ENCODE measurements at places on chromosomes 12 and 14. TPM values are rescaled to one million over a fixed set of nuclear protein-coding genes. Genes with fewer than 3 reads are reported as not detected.

Gene COCH
- total RNA-seq, result 20.6 TPM

Gene HHIPL1
- 2.0 TPM for total RNA-seq

Gene OTUB2
- 4.1 TPM for total RNA-seq

Gene INSM2
- total RNA-seq, result not detected

Gene GZMB
- not detected for total RNA-seq

Gene PRPF39
- 23.9 TPM for total RNA-seq

Gene CPNE6
- not detected for total RNA-seq

Gene SERPINA1
- not detected for total RNA-seq

Gene SLCO1B1
- total RNA-seq, result 0.24 TPM

Gene PRPH
- total RNA-seq, result 0.24 TPM

Gene KRT71
- not detected for total RNA-seq

Gene TAS2R9
- not detected for total RNA-seq

DNA sequence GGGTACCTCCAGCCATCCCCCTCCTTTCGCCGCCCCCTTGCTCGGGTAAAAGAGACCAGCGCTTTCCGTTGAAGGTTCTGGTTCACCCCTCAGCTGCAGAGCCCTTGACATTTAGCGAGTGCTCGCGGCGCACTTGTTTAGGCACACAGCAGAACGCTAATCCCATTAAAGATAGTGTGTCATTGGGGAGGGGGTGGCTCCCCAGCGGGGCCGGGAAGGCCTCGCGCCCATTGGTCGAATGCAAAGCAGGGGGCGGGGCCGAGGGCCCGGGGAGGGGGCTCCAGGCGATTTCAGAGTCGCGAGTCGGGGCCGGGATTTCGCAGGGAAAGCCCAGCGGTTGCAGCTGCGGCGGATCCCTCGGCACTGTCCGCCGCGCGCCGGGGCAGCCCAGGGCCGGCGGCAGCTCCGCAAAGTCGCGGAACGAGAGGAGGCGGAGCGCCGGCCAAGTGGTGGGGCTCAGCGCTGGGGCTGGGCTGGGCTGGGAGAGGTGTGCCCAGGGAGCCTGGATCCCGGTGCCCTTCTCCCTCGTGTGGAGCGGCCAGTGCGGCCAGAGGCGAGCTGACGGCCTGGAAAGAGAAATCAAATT, 122.9 kb downstream of the TSPAN9 start:
- DNase-seq, result peak; percentile 93
- H3K4me1 ChIP-seq, result peaks cover 28% of the 10 kb centered on the region
- H3K27ac ChIP-seq, result no peak overlapping the region
- no peaks in the 10 kb centered on the region for H3K36me3 ChIP-seq
- peak overlapping the region; percentile 80 for H3K4me3 ChIP-seq

- H3K4me3 ChIP-seq, result no peak overlapping the region
- H3K27ac ChIP-seq, result no peak overlapping the region
- no peak for DNase-seq
- H3K27me3 ChIP-seq, result no peaks in the 10 kb centered on the region
Measured at GRCh38 chr14:58598028-58598803, 39.5 kb upstream of the DACT1 start.

DNA sequence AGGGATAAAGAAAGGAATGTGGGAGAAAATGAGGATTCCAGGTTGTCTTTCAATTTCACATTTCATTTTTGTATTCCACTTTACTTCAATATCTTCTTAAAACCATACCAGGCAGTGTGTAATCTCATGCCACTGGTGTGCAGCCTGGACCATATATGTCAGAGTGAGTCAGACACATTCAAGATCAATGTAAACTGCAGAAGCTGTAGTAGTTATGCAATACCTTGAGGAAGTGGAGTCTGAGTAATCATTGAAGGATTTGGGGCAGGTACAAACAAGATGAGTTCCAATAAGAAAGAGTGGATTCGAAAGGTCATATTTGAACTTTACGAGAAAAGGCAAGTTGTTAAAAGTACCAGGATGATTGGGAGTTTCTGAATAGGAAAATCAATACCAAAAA, 14.1 kb downstream of the PLCZ1 start:
- H3K4me1 ChIP-seq, result no peaks in the 10 kb centered on the region
- H3K27me3 ChIP-seq, result no peaks in the 10 kb centered on the region
- H3K36me3 ChIP-seq, result no peaks in the 10 kb centered on the region
- H3K4me3 ChIP-seq, result no peak overlapping the region

DNA sequence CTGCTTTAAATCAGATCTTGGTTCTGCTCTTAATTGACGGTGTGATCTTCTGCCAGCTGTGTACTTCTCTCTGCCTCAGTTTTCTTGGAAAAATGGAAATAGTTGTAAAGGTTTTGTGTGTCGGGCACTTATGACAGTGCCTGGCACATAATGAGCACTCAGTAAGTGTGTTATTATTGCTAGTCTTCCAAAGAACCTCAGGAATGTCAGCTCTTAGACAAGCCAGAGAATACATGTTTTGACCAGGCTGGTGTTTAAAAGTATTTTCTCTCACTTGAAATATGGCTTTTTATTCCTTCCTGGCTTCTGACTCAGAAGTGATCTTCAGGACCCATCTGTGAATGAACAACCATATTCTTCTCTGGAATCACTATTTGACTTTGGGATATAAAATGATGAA, 304.1 kb downstream of the SNAPC1 start:
- no peaks in the 10 kb centered on the region for H3K27me3 ChIP-seq
- no peak overlapping the region for H3K27ac ChIP-seq
- peaks cover 2% of the 10 kb centered on the region for H3K4me1 ChIP-seq
- no peaks in the 10 kb centered on the region for H3K36me3 ChIP-seq
- no peak overlapping the region for H3K4me3 ChIP-seq

DNA sequence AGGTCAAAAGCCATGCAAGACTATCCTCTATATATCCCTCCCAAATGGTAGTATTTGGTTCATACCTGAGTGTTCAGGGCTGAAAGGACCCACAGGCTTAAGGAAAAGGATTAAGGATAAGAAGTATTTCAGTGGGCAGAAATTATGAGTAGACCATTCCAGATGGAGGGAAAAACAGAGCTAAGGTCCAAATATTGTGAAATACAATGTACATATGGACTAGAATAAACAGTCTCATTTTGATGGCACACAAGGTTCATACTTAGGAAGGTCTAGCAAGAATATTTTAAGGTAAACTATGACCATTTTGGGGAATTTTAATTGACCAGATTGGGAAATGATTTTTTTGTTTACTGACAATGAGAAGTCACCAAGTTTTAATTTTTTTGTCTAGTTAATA, 124.6 kb downstream of the PRKD1 start:
- peaks cover 59% of the 10 kb centered on the region for H3K4me1 ChIP-seq
- H3K27ac ChIP-seq, result no peak overlapping the region
- no peaks in the 10 kb centered on the region for H3K27me3 ChIP-seq
- no peak for DNase-seq

DNA sequence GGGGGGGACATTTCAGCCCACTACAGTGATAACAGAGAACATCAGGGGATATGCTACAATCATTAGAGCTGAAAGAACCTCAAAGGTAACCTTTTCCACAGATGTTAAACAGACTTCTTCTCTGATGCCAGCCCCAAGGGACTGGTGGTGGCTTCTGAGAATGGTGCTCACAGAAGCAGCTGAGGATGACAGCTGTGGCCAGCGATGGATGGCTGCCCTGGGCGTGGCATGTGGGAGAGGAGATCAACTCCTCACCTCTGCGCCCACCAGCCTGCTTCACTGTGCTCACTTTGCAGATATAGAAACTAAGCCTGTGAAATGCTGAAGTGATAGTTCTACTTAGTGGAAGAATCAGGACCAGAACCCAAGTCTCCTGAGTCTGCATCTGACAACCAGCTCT, 33.0 kb downstream of the FOXN3 start:
- H3K36me3 ChIP-seq, result 0 out of 2 replicates have a peak, but pooled peaks cover 6% of the 10 kb centered on the region
- H3K4me1 ChIP-seq, result peaks cover 54% of the 10 kb centered on the region
- DNase-seq, result no peak
- H3K4me3 ChIP-seq, result no peak overlapping the region

DNA sequence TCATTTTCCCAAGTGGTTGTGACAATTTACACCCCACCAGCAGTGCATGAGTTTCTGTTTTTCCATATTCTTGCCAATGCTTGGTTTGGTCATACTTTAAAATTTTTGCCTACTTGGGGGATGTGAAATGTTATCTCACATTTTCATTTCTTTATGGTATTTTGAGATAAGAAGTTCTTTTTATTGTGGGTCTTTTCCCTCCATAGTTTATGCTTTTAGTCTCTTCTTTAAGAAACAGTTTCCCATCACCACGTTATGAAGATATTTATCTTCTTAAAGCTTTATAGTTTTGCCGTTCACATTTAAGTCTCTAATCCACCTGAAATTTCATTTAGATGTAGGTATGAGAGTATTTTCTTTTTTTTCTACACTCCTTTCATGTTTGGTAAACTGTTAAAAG, 95.7 kb downstream of the PPM1A start:
- no peaks in the 10 kb centered on the region for H3K36me3 ChIP-seq
- peaks cover 15% of the 10 kb centered on the region for H3K4me1 ChIP-seq
- no peak for DNase-seq
- H3K27me3 ChIP-seq, result no peaks in the 10 kb centered on the region
- H3K4me3 ChIP-seq, result no peak overlapping the region

DNA sequence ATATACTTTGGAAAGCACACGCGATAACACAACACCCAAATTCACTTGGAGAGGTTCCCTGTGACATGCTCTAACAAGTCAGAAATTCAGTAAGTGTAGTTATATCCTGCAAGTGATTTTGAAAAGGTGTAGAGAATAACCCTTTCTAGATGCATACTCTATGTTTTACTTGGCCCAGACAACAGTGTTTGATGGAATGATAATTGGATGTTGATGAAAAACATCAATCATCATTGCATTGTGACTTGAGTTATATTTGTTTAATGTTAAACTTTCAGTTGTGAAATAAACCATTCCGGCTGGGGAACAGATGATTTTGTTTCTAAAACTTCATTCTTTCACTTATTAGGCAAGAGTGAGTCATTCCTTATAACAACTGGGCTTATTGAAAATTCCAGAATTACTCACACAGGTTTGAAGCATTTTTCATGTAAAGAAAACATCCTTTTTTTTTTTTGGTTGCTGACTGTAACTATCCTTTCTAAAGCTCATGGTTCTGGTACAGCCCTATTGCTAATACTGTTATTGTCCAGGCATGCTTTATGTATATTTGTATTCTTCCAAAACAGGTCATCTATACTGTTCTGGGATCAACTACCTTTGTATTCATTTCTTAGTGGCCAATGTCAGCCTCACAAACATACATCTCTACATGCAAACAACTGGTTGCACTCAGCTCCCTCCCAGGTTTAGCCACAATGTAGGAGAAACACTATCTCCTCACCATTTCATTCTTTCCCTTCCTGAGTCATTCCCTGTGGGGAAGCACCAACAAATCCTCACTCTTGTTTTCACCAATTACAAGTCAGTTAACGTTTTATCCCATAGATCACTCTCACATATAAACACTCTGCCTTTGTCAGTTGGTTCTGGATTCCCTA, 121.2 kb upstream of the LRIG3 start:
- no peaks in the 10 kb centered on the region for H3K27me3 ChIP-seq
- no peaks in the 10 kb centered on the region for H3K36me3 ChIP-seq
- peaks cover 17% of the 10 kb centered on the region for H3K4me1 ChIP-seq
- DNase-seq, result no peak
- no peak overlapping the region for H3K4me3 ChIP-seq

GRCh38 chr12:94026596-94026995, 121.8 kb upstream of the PLXNC1 start:
- DNase-seq, result no peak
- H3K27ac ChIP-seq, result no peak overlapping the region
- H3K4me3 ChIP-seq, result no peak overlapping the region
- H3K27me3 ChIP-seq, result no peaks in the 10 kb centered on the region
- H3K4me1 ChIP-seq, result peaks cover 4% of the 10 kb centered on the region
- H3K36me3 ChIP-seq, result no peaks in the 10 kb centered on the region

DNA sequence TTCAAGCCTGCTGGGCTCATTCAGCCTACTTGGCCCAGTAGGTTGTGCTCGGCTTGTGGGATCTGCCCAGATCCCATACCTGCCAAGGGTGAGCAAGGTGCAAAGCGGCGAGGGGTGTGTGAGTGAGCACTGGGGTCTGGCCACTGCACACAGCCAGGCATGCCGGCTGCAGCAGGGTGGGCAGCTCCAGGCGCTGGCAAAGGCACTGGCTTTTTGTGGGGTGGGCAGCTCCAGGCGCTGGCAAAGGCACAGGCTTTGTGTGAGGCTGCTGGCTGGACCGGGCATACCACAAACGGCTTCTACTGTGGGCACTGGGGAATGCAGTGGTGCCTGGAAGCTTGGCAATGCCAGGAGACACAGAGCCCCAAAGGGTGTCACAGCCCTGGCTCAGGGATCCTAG, 137.4 kb downstream of the SLC16A7 start:
- H3K27me3 ChIP-seq, result no peaks in the 10 kb centered on the region
- H3K36me3 ChIP-seq, result no peaks in the 10 kb centered on the region
- no peak overlapping the region for H3K4me3 ChIP-seq
- 0 out of 2 replicates have a peak, but pooled peaks cover 5% of the 10 kb centered on the region for H3K4me1 ChIP-seq

DNA sequence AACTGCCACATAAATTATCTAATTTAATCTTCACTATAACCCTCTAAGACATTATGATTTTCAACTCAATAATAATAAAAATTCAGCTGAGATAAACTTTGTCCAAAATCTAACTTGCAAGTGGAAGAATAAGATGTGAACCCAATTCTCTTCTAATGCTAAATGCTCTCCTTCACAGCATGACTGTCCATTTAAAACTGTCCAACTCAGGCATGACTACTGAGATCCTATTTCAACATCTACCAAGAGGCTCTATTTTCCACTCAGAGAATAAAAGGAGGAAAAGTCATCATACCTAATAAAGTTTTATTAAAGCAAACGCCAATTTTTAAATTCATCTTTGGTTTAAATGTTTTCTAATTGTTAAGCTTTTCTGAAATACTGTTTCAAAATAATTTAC, 183.6 kb downstream of the MED13L start:
- no peak for DNase-seq
- H3K36me3 ChIP-seq, result no peaks in the 10 kb centered on the region
- no peak overlapping the region for H3K4me3 ChIP-seq
- H3K27me3 ChIP-seq, result no peaks in the 10 kb centered on the region

GRCh38 chr12:25051171-25051570, 102.3 kb upstream of the BCAT1 start:
- H3K36me3 ChIP-seq, result no peaks in the 10 kb centered on the region
- no peaks in the 10 kb centered on the region for H3K27me3 ChIP-seq
- peaks cover 7% of the 10 kb centered on the region for H3K4me1 ChIP-seq
- no peak overlapping the region for H3K27ac ChIP-seq
- H3K4me3 ChIP-seq, result no peak overlapping the region

DNA sequence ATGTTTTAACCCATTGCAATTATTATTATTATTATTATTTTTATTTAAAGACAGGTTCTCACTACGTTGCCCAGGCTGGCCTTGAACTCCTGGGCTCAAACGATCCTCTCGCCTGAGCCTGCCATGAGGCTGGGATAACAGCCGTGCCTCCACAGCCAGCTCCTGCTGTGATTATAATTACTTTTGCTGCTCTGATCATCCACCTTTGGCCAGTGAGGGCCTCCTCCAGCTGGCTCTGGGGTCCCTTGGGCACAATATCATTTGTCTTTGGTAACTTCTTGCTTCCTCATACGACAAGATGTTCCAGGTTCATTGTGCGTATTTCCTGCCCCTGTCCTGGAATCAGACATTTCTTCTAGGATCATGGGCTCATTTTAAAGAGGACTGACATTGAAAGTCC, 28.4 kb downstream of the LRTM2 start:
- no peaks in the 10 kb centered on the region for H3K27me3 ChIP-seq
- peaks cover 9% of the 10 kb centered on the region for H3K4me1 ChIP-seq
- no peaks in the 10 kb centered on the region for H3K36me3 ChIP-seq

- no peaks in the 10 kb centered on the region for H3K36me3 ChIP-seq
- no peak overlapping the region for H3K27ac ChIP-seq
- DNase-seq, result no peak
- H3K4me1 ChIP-seq, result peaks cover 6% of the 10 kb centered on the region
- no peaks in the 10 kb centered on the region for H3K27me3 ChIP-seq
Measured at GRCh38 chr14:71248194-71248593, 340.9 kb downstream of the PCNX1 start.
